ENCODE measurements at places on chromosomes 1 and 21.
A peak's percentile ranks its signal among the peaks of the same experiment; 100 is the strongest.

DNA sequence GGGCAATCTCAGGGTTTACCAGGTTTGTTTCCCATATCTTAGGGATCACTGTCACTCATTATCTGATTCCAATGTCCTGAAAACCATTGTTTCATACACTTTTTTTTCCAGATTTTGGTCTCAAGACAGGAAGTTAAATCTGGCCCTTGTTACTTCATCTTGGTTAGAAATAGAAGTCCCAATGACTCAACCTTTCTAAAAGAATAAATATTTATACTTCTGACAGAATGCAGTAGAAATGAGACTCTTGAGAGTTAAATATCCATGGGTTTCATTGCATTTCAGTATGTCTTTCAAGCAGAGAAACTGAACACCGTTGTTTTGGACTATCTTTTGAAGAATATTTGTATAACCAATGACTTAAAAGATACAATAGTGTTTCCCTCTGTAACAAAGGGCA, 19.8 kb upstream of the VCAM1 start:
- DNase-seq = no peak

- DNase-seq = no peak
Measured at GRCh38 chr1:117534995-117535467, 70.8 kb upstream of the TENT5C start.

DNA sequence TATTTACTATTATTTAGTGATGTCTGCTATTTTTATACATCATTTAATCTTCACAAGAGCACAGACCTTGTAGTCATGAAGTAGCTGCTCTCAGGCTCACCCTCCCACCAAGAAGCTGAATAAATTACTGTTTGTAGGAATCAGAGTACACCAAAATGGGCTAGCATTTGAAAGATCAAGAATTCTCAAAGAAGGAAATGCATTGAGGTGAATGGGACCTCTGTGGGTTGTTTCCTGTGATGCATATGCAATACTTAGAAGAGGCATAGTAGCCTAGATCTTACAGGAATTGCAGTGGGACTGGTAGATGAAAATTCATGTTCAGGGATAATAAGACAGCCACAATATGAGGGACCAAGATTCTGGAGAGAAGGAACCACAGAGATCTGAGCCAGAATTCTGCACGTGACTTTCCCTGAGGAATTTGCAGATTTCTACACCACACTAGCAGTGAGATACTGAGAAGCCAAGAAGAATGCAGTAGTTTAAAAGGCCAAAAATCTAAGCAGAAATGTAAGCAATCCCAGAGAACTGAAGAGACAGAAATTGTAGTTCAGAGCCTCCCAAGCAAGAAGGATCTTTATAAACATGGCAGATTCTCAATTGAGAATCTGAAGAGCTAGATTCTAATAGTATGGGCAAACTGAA, 307.0 kb downstream of the ST6GALNAC3 start:
- DNase-seq = no peak

GRCh38 chr1:93814795-93815340, 64.1 kb downstream of the DNTTIP2 start:
- no peak for DNase-seq

DNA sequence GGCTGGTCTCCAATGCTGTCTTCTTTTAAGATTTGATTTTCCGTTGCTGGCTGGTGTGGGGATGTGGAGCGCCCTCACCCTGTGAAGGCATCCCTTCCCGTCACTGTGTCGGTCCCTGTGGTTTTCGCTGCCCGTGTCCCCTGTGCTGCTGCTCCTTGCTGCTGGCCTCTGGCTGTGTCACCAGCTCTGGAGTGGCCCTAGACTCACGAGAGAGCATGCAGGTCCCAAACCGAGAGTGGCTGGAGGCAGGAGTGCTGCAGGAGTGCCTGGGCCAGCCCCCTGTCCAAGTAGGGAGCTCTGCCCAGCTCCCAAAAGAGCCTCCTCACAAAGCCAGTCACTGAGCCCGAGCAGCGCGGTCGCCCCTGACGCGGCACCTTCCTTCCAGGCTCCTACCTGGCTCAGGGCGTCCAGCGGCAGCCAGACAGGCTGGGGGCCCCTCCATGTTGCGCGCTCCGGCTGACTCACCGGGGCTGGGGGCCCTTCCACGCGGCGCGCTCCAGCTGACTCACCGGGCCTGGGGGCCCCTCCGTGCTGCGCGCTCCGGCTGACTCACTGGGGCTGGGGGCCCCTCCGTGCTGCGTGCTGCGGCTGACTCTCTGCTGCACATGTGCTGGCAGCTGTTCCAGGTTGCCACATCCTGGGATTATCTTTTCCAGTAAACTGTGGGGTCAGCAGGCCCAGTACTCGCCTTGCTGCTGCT, 106.7 kb upstream of the COL6A1 start:
- DNase-seq = no peak

DNA sequence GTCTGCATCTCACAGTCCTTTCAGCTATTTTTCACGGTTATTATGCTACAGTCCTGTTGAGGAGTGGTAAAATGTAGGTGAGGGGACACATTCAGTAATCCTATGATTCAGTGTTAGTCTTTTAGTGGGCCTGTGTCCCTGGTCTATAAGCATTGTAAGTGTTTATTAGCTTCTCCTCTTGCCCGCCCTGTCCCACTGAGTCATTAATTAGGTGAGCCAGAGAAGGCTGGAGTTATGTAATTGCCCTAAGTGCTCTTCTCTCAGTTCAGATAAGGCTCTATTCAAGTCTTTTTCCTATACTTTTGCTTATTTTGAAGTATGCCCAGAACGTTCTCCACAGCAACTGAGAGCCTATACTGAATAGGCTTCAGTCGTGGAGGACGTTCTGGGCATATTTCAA, 76.3 kb upstream of the ZRANB2 start:
- no peak for DNase-seq

DNA sequence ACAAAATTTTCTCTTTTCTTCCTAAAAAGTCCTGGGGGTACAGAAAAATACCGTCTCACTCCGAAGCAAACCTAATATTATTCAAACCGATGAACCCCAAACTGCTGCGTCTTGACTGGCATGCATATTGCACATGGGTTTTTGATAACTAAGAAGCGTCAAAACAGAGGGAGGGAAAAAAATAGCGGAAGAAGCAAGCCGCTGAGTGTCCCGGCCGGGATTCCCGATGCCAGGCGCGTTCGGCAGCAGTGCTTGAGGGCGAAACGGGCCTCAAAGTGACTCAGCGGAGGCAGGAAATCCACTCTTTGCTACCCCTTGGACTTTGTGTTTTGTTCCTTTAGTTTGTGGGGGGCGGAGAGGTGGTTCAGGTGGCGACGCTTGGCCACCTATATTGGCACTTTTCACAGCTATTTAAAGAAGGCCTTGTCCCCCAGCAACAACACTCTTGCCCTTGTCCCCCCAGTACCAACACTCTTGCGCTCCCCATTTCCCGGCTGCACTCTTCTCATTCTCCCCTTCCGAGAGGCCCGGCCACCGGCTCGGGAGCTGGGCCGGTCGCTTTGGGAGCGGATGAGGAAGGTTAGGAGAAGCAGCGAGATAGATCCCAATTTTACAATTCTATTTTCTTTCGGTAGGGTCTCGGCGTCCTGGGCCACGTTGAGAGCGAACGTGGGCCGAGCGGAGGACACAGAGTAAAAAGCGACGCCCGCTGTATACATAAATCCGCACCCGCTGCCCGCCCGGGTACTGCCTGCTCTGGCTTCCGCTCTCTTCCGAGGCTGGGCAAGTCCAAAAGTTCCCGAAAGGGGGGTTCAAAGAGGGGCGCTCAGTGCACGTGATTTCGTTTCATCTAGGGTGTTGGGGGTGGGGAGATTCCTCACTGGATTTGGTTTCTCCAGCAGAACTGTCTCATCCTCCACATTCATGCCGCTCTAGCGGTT, 2.5 kb downstream of the LMX1A start:
- DNase-seq = no peak

DNA sequence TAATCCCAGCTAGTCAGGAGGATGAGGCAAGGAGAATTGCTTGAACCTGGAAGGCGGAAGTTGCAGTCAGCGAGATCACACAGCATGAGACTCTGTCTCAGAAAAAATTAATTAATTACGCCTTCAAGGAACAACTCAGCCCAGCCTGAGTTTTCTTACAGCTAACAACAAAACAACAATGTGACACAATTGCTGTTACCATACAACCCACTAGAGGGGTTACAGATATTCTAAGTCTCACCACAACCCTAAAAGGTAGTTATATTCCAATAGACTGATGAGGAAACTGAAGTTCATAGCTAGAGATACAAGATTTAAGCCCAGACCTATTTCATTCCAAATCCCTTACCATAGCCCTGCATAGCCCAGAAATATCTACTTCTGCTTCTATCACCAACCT, 2.9 kb upstream of the LRRC8C start:
- DNase-seq = no peak

DNA sequence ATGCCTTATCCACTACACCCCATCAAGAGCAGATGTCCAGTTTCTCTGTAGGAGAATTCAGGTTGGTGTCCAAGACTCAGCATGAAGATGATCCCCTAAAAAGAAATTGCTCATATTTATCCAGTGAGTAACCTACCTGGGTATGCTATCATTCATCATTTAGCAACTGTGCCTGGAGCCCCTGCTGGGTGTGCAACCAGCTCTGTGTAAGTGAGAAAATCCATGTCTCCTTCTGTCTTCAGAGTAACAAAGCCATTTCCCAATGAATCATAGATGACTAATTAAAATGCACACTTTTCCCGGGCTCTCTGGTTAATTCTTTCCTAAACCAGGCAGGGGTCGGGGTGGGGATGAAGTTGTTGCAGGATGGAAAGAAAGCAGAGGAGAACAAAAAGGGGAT, 35.8 kb downstream of the OLFML3 start:
- DNase-seq = no peak

GRCh38 chr1:183282101-183282855, 96.2 kb downstream of the LAMC2 start:
- DNase-seq = no peak

- DNase-seq = no peak
Measured at GRCh38 chr1:200951016-200951415, 56.3 kb downstream of the INAVA start.

GRCh38 chr21:42835611-42836401, 43.5 kb downstream of the WDR4 start:
- peak; percentile 16 for DNase-seq

- no peak for DNase-seq
Measured at GRCh38 chr1:229024528-229025130, 246.3 kb upstream of the RAB4A start.

GRCh38 chr1:21368515-21369289, 71.2 kb upstream of the NBPF3 start:
- peak; percentile 65 for DNase-seq

DNA sequence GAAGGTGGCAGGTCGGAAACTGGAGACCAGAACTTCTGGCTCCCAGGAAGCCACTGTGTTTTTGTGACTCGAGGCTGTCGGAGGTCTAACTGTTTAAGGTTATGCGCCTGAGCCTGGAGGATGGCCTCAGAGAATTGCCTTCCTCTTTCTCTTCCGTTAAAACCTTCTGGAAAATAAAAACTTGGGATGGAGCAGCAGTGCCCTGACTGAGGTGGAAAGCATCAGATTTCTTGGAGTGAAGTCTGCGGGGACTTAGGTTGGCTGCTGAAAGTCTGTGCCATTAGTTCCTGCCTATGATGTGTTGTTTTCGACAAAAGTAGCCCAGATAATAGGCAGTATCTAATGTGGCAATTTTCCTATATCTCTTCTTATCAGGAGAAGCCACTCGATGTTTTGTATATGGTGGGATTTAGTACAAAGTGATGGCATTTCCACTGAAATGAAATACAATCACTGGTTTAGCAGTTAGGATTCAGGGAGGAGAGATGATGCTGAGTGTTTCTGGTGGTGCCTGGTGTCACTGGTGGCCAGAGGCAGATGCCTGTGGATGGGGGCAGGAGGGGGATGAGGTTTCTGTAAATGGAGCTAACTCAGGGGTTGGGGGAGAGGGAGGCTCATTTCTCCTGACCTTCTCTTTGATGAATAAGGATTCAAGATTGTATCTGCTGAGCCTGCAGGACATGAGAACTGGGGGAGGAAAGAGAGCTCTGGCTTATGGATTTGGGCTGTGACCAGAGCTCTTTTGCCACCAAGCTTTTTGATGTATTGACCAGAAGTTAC, 150.8 kb downstream of the CAMTA1 start:
- DNase-seq = no peak

DNA sequence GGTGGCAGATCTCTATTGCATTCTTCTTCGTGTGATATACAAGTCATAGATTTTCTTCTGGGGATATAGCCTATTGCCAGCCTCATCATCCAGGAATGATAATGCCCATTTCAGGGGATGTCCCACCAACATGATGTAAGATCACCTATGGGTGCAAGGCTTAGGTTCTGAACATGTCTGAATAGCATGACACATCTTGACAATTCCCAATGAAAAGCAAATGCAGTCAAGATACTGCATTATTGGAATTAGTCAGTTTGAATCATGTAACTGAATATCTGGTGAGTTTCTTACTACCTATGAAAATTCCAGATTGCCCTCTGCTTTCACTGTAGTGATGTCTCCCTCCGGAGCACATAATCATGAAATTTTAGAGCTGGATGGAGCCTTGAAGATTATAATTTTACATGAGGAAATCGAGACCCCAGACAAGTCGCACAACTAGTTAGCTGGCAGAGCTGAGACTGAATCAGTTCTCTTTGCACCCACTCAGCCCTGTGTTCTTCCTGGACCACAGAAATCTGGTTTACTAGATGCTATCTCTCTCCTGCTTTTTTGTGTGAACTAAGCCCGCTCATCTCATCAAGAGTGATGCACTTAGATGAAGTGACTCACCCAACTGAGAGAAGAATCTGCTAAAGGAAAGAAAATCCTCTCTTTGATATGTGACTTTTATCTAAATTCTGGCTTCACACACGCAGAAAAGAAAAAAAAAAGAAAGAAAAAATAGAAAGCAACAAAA, 65.0 kb downstream of the WDR64 start:
- DNase-seq = no peak

DNA sequence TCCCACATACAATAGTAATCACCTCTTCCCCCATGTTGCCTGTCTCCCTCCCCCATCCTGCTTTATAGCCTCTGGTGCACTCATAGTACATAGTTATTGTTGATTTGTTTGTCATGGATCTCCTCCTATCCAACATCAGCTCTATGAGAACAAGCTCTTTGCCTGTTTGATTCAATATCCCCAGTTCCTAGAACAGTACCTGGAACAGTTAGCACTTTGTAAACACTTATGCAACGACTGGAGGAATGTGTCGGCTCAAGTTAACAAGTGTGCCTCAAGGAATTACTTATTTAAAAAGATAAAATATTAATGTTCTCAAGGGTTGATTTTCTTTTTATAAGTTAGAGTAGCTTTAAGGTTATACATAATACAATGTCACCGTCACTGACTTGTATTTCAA, 271.6 kb upstream of the KAZN start:
- no peak for DNase-seq

All from mesothelial cell of epicardium (in vitro differentiated cells).